Heart right ventricle (tissue), 16 donors: ENCODE measurements at places on chromosomes 11 and 22. TPM values are rescaled to one million over a fixed set of nuclear protein-coding genes. Genes with fewer than 3 reads are reported as not detected.

DNA sequence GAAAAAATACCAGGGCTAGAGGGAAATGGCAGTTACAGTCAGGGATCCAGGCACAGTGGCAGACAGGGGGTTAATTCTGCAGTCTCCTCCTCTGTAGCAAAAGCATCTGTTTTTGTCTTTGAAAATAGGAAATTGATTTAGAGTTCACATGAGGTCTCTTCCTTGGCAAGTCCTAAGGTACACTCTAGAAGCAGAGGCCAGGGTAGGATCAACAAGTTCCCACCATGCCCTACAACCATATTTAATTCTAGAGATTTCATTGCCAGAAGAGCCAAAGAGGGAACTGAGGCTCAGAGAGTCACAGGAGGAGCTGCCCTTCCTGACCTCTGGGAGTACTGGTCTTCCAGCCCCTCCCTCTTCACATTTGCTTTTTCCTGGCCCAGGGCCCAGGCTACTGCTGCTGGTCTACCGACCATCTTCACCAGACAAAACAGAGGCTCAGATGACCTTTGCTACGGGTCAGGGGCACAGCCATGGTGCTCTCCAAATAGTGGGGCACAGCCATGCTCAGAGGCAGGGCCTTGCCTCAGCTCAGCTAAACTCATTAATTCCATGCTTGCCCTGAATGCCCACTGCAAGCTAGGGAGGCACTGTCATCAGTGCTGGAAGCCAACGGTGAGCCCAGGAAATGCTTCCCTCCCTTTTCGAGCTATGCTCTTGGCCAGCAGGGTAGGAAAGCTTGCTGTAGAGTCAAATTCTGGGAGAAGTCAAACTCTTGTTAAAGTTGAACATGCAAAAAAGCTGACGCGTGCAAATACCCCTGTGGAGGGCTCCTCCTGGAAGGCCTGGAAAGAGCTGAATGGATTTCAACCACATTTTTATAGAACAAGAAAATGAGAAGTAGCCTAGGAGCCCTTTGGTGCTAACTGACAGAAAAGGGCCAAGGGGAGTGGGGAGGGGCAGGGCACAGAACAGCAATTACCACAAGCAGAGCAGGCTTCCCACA is 11.7 kb upstream of the CHRM4 start:
- H3K27me3 ChIP-seq: no peaks in the 10 kb centered on the region
- H3K36me3 ChIP-seq: peaks cover 81% of the 10 kb centered on the region
- H3K4me1 ChIP-seq: peaks cover 28% of the 10 kb centered on the region
- DNase-seq: no peak

DNA sequence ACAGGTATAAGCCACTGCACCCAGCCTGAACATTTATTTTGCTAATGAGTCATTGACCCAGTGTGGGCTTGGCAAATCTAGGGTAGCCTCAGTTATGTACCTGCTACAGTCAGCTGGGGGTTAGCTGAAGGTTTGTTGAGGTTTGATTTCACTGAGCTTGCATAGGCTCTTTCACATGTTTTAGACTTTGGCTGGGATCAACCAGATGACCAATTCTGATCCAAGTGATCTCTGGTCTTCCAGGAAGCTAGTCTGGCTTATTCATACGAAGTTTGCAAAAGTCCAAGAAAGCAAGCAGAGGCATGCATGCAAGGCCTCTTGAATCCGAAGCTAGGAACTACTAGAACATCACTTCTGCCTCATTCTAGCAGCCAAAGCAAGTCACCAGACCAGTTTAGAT is 21.0 kb downstream of the SERPING1 start:
- no peak overlapping the region for H3K27ac ChIP-seq
- no peaks in the 10 kb centered on the region for H3K4me1 ChIP-seq
- no peaks in the 10 kb centered on the region for H3K27me3 ChIP-seq
- H3K4me3 ChIP-seq: no peak overlapping the region
- no peak for DNase-seq

DNA sequence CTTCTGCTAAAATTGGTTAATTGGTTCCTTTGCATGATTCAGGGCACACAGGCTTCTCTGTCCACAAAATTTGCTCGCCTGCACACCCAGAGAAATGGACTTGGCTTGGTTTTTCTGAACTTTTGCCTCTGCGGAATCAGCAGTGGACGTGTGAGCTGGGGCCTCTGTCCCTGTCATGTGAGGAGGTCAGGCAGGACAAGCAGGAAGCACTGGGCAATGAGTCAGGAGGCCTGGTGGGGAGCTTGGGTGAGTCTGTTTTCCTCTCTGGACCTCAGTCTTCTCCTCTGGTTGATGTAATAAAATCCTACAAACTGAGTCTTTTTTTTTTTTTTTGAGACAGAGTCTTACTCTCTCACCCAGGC is 10.4 kb upstream of the CELSR1 start:
- no peaks in the 10 kb centered on the region for H3K27me3 ChIP-seq
- peak overlapping the region; percentile 14 for H3K4me3 ChIP-seq
- H3K36me3 ChIP-seq: no peaks in the 10 kb centered on the region
- peak overlapping the region; percentile 92 for H3K27ac ChIP-seq

- H3K4me1 ChIP-seq: no peaks in the 10 kb centered on the region
- H3K4me3 ChIP-seq: no peak overlapping the region
- no peak for DNase-seq
- H3K36me3 ChIP-seq: no peaks in the 10 kb centered on the region
Measured at GRCh38 chr22:22745225-22746060, 101.0 kb downstream of the GGTLC2 start.

DNA sequence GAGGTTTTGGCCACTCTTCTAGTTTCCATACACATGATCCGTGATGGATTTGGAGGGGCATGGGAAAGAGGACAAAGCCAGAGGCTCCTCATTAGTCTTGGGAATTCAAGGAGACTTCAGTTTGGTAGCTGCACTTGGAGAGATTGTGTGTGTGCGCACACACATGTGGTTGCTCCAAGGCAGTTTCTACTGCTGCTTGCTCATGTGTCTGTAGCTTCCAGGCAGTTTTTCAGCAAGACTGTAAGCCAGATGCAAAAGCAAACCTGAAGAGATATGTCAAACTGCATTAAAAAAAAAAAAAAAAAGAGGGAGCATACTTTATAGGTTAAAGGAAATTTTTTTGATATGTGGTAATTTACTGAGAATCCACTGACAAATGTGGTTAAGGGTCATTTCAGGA is 95.7 kb downstream of the OSBP2 start:
- H3K4me3 ChIP-seq: no peak overlapping the region
- DNase-seq: no peak
- no peak overlapping the region for H3K27ac ChIP-seq
- no peaks in the 10 kb centered on the region for H3K4me1 ChIP-seq
- H3K27me3 ChIP-seq: no peaks in the 10 kb centered on the region

- peaks cover 29% of the 10 kb centered on the region for H3K4me1 ChIP-seq
- DNase-seq: peak; percentile 70
Measured at GRCh38 chr11:119361056-119361787, 14.7 kb upstream of the MFRP start.

DNA sequence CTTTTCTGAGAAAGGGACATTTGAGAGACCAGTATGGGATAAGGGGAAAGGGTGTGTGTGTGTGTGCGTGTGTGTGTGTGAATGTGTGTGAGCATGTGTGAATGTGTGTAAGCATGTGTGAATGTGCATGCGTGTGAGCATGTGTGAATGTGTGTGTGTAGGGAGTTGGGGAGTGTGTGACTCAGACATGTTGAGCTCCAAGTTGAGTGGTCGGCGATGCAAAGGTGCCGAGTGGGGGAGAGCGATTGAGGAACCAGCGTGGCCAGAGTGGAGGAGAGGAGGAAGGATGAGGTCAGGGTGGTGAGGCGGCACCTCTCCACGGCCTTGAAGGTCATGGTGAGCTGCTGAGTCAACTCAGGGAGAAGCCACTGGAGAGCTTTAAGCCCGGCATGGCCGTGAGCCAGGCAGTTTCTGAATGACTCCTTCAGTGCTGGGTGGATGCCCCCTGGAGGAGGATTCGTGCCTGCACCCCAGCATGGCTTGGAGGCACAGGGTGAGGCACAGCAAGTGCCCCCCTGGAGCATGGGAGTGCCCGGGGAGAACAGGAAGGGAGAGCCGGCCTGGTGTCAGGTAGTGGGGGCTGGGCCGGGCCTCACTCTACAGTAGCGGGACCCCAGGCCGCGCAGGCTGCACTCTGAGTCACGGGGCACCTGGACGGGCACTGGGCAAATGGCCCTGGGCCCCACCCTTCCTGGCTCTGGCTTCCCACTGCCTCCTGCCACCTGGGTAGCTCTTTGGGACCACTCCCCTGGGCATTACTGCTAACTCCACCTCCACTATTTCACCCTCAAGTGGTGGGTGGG is 8.2 kb upstream of the CCDC88B start:
- no peaks in the 10 kb centered on the region for H3K27me3 ChIP-seq
- H3K27ac ChIP-seq: no peak overlapping the region
- peaks cover 25% of the 10 kb centered on the region for H3K4me1 ChIP-seq
- H3K4me3 ChIP-seq: no peak overlapping the region
- DNase-seq: peak; percentile 68

- H3K4me1 ChIP-seq: peaks cover 25% of the 10 kb centered on the region
- no peak for DNase-seq
- no peak overlapping the region for H3K27ac ChIP-seq
- no peak overlapping the region for H3K4me3 ChIP-seq
- H3K36me3 ChIP-seq: no peaks in the 10 kb centered on the region
Measured at GRCh38 chr11:14314127-14314526, 44.9 kb downstream of the RRAS2 start.

DNA sequence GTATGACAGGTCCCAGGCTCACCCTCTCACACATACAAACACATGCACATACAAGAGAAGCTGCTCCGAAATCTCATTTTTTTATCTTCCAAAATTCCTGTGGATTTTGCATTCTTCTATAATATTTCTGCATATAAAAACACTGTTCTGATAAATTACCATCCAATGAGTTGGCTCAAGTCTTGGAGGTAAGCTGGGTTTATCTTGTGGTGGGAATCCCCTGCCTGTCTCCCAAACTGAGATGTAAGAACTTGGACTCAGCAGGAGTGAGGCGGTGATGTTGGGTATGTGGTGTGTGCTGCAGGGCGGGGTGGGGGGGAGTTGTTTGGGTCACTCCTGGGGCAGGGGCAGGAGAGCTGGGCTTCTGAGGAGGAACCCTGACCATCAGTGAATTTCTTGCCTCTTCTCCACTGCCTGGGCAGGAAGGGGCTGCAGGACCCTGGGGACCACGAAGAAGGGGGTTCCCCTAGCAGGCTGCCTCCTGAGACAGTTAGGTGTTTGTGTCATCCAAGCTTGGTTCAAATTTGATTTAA is 6.8 kb upstream of the P2RY6 start:
- no peaks in the 10 kb centered on the region for H3K36me3 ChIP-seq
- no peak for DNase-seq
- no peak overlapping the region for H3K4me3 ChIP-seq
- H3K4me1 ChIP-seq: peaks cover 40% of the 10 kb centered on the region

GRCh38 chr11:85867751-85868150 is 12.6 kb downstream of the CCDC83 start:
- H3K4me3 ChIP-seq: no peak overlapping the region
- no peaks in the 10 kb centered on the region for H3K27me3 ChIP-seq
- H3K4me1 ChIP-seq: no peaks in the 10 kb centered on the region
- H3K27ac ChIP-seq: no peak overlapping the region
- H3K36me3 ChIP-seq: no peaks in the 10 kb centered on the region

- no peaks in the 10 kb centered on the region for H3K4me1 ChIP-seq
- no peak overlapping the region for H3K4me3 ChIP-seq
- no peaks in the 10 kb centered on the region for H3K36me3 ChIP-seq
- no peaks in the 10 kb centered on the region for H3K27me3 ChIP-seq
- H3K27ac ChIP-seq: peak overlapping the region; percentile 65
Measured at GRCh38 chr11:9038541-9038940, 34.7 kb upstream of the NRIP3 start.

DNA sequence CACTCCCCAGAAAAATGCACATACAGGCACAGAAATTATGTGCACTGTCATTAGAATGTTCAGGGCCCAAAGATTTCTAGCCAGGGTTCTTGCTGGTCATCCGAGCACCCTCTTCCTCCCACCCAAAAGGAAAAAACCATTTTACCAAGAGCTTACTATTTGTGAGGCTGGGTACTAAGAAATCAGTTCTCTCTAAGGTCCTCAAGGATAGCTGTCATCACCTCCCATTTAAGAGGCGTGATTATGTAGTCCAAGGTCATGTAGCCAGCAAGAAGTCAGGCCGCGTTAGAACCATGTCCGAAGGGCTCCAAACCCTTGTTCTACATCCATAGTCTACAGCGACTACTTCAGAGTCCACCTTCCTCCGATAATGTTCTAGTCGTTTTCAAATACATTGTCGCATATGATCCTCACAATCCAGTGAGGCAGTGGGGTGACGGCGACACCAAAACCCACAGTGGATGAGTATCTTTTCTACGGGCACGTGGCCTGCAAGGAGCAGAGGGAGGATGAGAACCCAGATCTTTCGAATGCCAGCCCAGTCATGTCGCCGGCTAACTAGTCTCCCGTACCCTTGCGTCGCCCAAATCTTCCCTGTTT is 634 bp downstream of the TIMM8B start:
- peak overlapping the region; percentile 94 for H3K27ac ChIP-seq
- peaks cover 75% of the 10 kb centered on the region for H3K36me3 ChIP-seq
- H3K27me3 ChIP-seq: no peaks in the 10 kb centered on the region
- H3K4me1 ChIP-seq: peaks cover 32% of the 10 kb centered on the region
- peak overlapping the region; percentile 91 for H3K4me3 ChIP-seq

GRCh38 chr22:48310289-48310688 is 1517.4 kb downstream of the BRD1 start:
- H3K4me1 ChIP-seq: no peaks in the 10 kb centered on the region
- H3K27ac ChIP-seq: no peak overlapping the region
- H3K36me3 ChIP-seq: no peaks in the 10 kb centered on the region
- H3K4me3 ChIP-seq: no peak overlapping the region

GRCh38 chr11:18310800-18311340 is 11.1 kb downstream of the HPS5 start:
- H3K4me3 ChIP-seq: no peak overlapping the region
- H3K27me3 ChIP-seq: no peaks in the 10 kb centered on the region
- H3K36me3 ChIP-seq: peaks cover 38% of the 10 kb centered on the region
- peaks cover 40% of the 10 kb centered on the region for H3K4me1 ChIP-seq

DNA sequence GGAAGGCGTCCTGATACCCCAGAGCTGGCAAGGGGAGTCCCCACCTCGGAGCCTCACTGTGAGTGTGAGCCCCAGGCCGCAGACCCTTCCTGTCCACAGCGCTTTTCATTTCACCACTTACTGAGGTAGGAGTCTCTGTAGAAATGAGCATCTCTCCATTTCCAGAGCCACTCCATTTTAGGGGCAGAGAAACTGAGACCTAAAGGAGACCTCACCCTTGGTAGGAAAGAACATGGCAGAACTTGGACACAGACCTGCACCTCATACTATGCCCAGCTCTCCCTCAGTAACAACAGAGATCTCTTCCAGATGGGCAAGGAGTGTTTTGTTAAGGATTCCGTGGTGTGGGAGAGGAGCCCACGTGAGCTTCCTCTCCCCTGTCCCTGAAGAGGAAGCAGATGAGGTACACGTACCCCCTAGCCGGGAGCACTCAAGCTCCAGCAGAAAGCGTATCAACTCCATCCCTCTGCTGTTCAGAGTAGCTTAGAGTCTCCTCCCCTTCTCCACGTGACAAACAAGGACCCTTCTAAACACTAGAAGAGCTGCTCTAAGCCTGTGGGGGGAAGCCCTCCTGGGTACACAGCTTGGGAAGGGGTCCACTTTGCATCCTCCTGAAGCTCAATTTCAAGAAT is 532 bp upstream of the VSIG2 start:
- H3K36me3 ChIP-seq: peaks cover 12% of the 10 kb centered on the region
- peak overlapping the region; percentile 35 for H3K27ac ChIP-seq
- H3K4me1 ChIP-seq: peaks cover 98% of the 10 kb centered on the region

- no peak for DNase-seq
- H3K4me3 ChIP-seq: no peak overlapping the region
- no peaks in the 10 kb centered on the region for H3K4me1 ChIP-seq
- H3K27me3 ChIP-seq: no peaks in the 10 kb centered on the region
Measured at GRCh38 chr11:19185516-19186052, 16.2 kb downstream of the CSRP3 start.

The NCF4 gene
- 10.5 TPM for polyA plus RNA-seq

The H19 gene
- polyA plus RNA-seq: 653 TPM

The CD44 gene
- 18.8 TPM for polyA plus RNA-seq

The SLC6A5 gene
- polyA plus RNA-seq: not detected

The CRYBB2 gene
- 0.13 TPM for polyA plus RNA-seq

The RIMBP3B gene
- polyA plus RNA-seq: not detected
